Stimulated activated naive CD4-positive, alpha-beta T cell treated with Interleukin-2 at 50 U/mL for 16 hours (primary cell): ENCODE measurements at places on chromosomes 3 and 15.
A peak's percentile ranks its signal among the peaks of the same experiment; 100 is the strongest.

GRCh38 chr15:70266412-70267121, 168.8 kb upstream of the TLE3 start:
- DNase-seq, result no peak

- no peak for DNase-seq
These were observed 321.4 kb upstream of the DPH6 start for GRCh38 chr15:35867356-35867755.

DNA sequence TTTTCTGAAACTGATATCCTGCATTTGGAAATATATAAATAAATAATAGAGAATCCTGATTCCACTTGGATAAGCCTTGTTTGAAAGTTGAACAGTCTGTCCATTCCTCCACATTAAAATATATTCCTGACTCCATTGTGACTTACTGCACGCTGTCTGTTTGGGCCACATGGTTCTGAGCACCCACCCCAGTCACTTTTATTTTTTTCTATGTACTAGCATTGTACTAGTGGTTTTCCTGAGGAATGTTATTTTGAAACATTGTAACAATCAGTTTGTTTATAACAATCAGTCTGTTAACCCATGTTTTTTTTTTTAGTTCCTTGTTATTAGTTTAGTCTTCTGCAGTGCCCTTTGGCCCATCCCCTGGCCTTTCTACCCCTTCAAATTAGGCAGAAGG, 87.4 kb upstream of the CCNL1 start:
- DNase-seq, result no peak

DNA sequence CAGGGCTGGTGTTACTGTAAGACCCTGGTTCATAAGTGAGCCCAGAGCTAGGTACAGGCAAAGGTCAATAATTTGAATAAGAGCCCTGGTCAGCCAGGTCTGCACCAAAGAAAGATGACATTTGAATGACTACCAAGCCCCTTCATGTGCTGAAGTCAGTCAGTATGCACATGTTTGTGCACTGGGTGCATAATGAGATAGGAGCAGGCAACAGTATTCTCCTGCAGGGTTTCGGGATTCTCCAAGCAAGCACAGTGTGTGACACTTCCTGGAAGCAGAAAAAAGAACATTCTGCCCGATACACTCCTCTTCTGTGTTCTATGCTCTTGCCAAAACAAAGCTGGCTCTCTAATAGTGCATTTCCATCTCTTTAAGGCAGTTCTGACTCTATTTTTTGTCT, 5.5 kb upstream of the IMPDH2 start:
- no peak for DNase-seq

DNA sequence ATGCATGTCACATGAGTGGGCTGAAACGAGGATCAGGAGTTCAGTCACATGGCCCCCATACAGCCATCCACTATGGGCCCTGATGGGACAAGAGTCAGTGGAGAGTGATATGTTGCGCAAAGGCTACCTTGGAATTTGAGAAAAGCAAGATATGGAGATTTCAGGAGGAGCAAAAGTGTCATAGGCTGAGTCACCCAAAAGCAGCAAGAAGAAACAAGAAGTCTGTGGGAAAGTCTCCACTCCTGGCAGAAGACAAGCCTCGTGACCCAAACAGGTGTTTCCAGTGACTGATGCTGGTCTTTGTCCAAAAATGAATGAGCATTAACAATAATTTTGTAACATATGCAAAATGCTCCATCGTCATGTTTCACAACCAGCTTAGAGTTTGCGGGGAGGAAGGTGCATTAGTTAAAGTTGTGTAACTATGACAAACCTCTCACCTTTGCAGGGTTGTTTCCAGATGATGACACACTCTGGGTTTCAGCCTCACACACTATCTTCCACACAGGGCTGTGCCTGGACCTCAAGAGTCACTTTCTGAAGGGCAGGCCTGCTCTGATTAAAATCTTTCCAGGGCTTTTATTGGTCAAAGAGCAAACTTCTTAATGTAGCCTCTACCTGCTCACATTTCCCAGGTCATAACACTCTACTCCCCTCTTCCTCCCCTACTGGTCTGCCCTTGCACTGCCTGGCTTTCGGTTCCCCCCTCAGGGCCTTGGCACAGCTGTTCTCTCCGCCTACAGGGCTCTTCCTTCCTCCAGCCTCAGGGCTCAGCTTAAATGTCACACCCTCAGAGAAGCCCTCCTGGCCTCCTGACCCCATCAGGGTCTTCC, 3.9 kb upstream of the DNASE1L3 start:
- DNase-seq, result peak; percentile 25

GRCh38 chr15:39887832-39888231, 32.2 kb downstream of the GPR176 start:
- DNase-seq, result no peak

- no peak for DNase-seq
These were observed 1.8 kb downstream of the GRK7 start for GRCh38 chr3:141764986-141765385.

- DNase-seq, result no peak
These were observed 49.5 kb downstream of the CACNA2D2 start for GRCh38 chr3:50453907-50454306.
